ENCODE measurements at places on chromosomes 4 and X. TPM values are rescaled to one million over a fixed set of nuclear protein-coding genes. Genes with fewer than 3 reads are reported as not detected.

DNA sequence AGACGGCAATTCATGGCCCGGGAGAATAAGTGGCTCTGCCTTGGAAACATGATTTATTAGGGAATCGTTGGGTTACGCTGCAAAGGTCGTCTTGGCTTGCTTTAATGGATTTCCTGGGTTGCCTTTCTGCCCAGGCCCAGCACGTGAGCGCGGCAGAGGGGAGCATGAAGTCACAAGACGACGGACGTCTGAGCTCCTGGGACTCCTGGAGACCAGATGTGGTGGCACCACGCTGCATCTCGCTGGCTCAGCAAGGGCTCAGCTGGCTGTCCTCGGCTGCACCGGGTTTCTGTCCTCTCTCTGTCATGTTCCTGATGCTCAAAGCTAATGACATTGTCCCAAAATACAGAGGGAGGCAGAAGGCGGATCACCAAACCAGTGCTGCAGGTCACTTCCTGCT lies 61.2 kb downstream of the C4orf50 start:
- no peak for DNase-seq

DNA sequence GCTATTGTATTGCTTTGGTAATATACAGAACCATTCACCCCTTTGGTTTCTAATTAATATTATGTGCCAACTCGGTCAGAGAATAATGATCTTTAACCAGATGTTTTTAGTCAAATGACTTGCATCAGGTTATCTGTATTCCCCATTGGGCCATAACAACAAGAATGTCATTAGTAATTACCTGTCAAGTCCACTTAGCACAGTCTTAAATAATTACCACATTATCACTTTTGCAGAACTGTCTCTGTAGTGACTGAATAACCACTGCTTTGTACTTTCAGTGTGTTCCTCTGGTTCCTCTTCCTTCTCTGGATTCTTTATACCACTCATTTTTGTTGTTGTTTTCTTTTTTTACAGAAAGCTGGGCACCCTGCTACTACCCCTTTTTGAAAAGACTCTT lies 257.7 kb upstream of the SPOCK3 start:
- DNase-seq = no peak

GRCh38 chrX:12080265-12080664 lies 58.0 kb upstream of the FRMPD4 start:
- peak; percentile 2 for DNase-seq

- no peak for DNase-seq
These were observed 1950.0 kb upstream of the IGFBP7 start for GRCh38 chr4:59060002-59060846.

DNA sequence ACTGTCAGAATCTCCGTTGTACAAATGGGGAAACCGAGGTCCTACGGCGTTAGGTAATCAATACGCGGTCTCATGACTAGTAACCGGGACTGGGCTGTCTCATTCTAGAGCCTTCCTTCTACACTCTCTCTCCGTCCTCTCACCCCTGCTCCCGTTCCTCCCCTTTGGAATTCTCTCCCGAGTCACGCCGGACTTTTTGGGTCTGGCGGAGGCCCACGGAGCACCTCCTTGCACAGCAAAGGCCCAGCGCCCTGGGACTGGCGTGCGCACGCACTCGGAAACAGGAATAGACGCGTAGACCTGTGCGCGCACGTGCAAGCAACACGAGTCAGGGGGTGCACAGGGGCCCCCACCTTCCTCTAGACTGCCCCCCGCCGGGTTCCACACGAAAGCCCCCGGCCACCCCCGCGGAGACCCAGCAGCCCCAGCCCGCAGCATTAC lies 361 bp downstream of the QDPR start:
- no peak for DNase-seq

- no peak for DNase-seq
These were observed 73.6 kb downstream of the GABRB1 start for GRCh38 chr4:47104986-47105385.

- peak; percentile 54 for DNase-seq
These were observed 421 bp downstream of the MECP2 start for GRCh38 chrX:154097003-154097588.

DNA sequence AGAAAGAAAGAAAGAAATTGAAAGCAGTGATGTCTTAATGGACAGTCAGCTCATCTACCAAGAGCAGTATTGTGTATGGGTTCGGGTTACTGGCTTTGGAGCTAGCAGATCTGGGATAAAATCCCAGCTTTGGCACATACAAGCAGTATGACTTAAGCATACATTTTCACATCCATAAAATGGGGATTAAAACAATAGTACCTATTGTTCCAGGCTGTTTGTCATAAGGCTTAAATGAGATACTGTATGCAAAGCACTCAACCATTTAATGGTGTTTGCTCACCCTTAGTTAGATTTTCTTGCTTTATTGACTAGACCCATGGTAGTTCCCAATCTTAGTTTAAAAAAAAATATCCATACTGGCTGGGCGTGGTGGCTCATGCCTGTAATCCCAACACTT lies 7.8 kb upstream of the TMEM164 start:
- DNase-seq = no peak

DNA sequence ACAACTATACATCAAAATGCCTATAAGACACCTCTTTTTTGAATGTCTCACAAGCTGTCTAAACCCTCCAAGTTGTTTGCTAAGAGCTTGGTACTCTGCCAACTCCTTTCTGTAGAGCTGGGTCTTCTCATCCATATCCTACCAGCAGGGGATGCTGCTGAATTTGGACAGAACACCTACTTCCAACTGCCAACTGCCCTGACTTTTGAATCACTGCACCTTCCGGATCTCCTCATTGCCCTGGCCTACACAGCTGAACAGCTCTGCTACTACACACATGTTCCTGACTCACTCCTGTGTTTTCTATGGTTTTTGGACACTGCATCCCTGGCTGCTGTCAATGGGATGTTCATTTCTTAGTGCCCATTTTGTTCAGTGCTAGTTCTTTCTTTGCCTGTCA lies 18.7 kb downstream of the FAM184B start:
- DNase-seq = no peak

- DNase-seq = no peak
These were observed 4.2 kb downstream of the SLC30A9 start for GRCh38 chr4:41994461-41994985.

DNA sequence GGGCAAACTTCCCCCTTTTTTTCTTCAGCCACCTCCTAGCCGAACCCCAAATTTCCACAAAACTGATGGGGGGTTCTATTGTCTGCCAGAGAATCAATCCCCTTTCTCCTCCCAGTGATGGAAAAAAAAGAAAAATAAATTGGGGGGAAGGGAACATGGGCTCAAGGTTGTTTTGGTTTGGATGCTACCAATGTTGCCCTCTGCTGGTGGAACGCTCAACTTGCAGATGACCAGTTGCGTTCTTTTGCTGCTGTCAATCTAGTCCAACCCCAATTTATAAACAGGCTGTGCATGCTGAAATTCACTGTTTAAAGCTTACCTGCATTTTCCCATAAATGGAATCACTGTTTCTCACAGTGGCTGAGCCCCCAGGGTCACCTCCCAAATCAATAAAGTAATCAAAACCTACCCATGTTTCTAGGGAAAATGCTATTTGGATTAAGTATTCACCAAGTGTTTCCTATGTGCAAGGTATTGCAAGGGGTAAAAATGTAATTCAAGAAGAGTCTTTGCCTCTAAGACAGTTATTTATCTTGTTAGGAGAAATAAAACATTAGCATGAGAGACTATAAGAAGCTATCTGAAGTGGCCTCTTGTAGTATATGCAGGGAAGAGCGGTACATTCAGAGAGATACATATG lies 116.7 kb upstream of the TMEM164 start:
- no peak for DNase-seq

DNA sequence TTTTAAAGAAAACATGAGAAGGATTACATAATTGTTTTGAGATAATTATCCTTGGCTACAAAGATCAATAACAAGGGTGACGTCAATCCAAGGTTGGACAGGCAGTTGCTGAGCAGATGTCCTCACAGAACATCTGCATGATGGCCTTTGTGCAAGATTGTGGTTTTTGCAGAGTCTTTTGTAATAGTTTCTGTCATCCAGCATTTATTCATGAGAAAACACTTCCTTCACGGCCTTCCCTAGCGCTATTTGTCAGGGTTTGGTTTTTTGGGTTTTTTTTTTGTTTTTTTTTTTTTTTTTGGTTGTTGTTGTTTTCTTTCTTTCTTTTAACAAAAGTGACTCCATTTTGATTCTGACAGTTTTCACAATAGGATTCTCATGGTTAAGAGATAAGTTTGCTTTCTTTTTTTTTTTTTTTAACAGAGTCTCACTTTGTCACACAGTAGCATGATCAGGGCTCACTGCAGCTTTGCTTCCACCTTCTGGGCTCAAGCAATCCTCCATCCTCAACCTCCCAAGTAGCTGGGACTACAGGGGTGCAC lies 31.5 kb upstream of the ELF2 start:
- no peak for DNase-seq

GRCh38 chr4:113394730-113395530 lies 345.5 kb downstream of the ANK2 start:
- peak; percentile 81 for DNase-seq

GRCh38 chr4:120694973-120695372 lies 227.6 kb downstream of the PRDM5 start:
- DNase-seq = no peak

DNA sequence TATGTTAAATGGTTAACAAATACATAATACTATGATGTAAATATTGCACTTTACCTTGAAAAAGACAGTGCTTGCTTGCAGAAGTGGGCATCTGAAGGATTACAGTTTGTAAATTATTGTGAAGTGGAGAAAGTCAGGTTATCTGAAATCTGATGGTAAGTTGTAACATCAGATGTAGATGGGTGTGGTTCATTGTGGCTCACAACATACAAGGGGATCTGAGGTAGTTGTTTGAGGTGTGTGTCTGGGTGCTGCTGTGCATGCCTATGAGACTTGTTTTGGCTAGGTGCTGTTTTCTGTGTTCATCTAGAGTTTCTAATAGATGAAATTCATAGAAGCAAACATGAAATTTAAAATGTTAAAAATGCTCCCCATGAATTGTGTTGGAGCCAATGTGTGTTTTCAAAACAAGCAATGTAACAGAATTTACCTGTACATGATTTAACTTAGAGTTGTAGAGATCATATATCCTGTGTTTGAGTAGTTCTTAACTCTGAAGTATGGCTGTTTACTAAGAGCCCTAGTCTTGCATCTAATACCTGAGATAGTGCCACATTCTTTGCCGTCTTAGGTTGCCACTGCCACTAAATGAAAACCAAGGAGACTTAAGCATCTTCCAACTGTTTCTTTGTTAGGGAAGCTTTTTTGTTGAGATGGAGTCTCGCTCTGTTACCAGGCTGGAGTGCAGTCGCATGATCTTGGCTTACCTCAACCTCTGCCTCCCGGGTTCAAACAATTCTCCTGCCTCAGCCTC lies 11.9 kb upstream of the NDUFC1 start:
- no peak for DNase-seq

- DNase-seq = no peak
These were observed 48.3 kb upstream of the FAM9A start for GRCh38 chrX:8849458-8849857.

DNA sequence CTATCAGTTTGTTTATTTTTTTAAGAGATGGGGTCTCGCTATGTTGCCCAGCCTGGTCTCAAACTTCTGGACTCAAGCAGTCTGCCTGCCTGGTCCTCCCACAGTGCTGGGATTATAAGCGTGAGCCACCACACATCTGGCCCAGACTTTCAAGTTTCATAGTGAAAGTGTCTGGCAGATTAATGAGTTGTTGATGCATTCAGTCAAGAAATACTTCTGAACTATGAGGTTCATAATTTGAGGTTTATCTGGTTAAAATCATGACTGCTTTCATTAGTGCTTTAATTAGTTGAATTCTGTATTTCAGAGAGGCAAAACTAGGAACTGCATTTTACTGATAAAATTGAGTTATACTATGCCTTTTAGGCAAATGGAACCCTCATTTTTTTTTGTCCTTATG lies 638.6 kb downstream of the RPA4 start:
- no peak for DNase-seq

Gene TRPC3
- polyA plus RNA-seq = 1.2 TPM

Gene LINC00632
- 17.2 TPM for polyA plus RNA-seq

Gene VSIG4
- 6.4 TPM for polyA plus RNA-seq

Gene C4orf46
- polyA plus RNA-seq = 22.1 TPM

Gene PRKG2
- polyA plus RNA-seq = 2.7 TPM
